ENCODE measurements at places on chromosomes 16 and 17.

GRCh38 chr17:76369379-76369778 lies 15.0 kb upstream of the SPHK1 start:
- no peak for DNase-seq

- DNase-seq = no peak
Observed at GRCh38 chr17:20706751-20707373, 127.3 kb downstream of the CDRT15L2 start.

DNA sequence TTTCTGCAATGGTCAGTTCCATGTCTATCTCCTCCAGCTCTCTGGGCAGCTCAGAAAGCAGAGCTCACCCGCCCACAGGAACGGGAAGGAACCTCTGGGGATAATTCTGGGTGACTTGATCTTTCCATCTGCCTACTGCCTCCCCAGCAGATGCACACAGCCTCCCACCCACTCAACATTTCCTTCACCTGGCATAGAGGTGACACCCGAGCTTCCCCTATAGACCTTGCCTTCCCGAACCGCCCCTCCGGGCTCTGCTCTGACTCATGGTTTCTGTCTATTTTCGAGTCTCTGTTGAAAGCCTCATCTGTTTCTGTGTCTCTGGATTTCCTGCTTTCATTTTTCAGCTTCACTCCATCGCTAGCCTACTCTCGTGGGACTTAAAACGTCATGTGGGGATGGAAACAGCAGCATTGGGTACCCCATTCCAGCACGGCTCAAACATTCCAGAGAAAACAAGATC lies 11.4 kb downstream of the GGA3 start:
- no peak for DNase-seq

GRCh38 chr16:9151597-9151996 lies 60.2 kb downstream of the HAPSTR1 start:
- DNase-seq = no peak

DNA sequence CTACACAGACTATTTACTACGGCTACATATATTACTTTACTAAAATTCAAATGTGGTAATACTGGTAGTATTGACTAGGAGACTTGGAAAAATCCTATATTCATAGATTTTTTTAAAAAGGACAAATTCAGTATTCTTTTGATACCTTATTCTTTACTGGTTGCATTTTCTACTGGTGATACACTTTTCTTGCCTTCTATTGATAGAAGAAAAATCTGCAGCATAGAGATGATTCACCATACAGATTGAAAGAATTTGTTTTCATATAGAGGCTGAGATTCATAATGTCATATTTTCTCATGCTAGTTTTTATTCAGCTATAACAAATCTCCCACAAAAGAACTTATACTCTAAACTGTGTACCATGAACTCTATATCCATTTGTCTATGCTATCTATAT lies 195.4 kb upstream of the C17orf78 start:
- DNase-seq = no peak

- DNase-seq = no peak
Observed at GRCh38 chr16:53457670-53458069, 23.4 kb downstream of the RBL2 start.

- no peak for DNase-seq
Observed at GRCh38 chr17:27816946-27817345, 16.6 kb upstream of the NOS2 start.

GRCh38 chr17:73616120-73616872 lies 27.9 kb downstream of the SDK2 start:
- DNase-seq = no peak

- DNase-seq = no peak
Observed at GRCh38 chr17:7855660-7856010, 769 bp downstream of the TMEM88 start.

GRCh38 chr17:14737984-14738651 lies 437.2 kb downstream of the HS3ST3B1 start:
- DNase-seq = no peak

DNA sequence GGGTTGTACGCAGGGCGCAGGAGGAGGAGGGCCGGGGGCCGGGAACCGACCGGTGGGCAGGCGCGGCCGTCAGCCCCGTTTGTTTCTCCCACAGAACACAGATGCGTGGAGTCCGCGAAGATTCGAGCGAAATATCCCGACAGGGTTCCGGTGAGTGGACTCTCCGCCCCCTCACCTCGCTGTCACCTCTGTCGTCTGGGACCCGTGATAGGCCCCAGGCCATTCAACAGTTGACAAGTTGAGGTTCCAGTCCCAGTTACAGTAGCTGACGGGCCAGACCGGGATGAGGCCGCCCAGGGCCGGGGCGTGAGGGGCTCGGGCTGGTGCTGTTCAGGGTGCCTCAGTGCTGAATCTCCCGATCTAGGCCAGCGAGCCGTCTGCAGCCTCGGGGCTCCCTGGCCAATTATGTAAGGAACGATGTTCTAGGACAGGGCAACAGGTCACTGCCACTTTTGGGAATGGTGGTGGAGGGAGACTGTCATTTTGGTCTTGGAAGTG lies 628 bp downstream of the GABARAPL2 start:
- DNase-seq = no peak

DNA sequence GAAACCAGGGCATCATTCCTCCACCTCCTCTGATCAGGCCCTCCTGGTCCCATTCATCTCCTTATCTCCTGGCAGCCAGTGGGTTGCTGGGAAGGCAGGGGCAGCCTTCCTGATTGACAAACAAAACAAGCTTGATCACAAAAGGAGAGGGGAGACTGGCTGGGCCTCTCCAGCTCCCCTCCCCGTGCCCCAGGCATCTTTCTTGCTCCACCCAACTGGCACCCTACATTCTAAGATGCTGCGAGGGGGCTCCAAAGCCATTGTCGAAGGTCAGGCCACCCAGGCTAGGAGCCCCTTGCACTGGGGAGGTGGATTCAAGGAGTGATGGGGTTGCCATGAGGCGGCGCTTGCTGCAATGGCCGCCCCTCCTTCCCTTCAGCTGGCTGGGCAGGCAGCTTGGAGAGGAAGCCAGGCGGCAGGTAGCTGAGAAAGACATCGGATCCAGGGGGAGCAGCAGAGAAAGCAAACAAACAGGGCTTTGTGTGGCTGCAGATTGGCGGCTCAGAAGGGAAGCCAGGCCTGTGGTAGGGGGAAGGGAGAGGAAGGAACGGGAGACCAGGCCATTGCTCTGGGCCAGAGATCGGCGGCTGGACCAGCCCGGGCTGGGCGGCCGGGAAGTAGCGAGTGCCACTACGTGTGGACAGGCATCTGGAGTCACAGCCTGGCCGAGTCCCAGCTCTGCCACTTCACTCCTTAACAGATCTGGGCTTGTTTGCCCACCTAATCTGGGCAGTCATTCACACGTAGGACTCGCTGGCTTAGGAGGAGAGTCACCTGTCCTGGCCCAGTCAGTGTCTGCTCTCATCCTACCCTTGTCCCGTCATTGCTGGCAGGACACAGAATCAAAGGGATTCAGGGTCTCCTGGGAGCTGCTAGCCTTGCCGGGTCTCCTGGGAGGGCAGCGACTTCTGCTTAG lies 12.3 kb downstream of the RAI1 start:
- no peak for DNase-seq

DNA sequence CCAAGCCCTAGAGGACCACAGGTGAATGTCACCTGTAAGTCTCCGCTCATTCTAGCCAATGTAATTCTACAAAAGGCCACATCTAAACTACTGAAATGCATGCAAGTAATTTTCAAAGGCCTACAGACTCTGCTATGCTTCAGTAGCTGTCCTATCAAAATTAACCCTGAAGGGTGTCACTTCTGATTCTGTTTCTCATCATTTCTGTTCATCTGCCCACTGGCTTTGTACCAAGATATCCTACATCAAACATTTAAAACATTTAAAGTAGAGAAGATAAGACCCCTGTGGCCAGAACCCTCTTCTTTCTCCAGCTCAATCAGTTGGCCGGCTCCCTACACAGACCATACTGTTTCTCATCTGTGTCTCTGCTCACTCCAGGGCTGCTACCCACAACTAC lies 21.5 kb downstream of the PHF12 start:
- DNase-seq = no peak

- no peak for DNase-seq
Observed at GRCh38 chr16:20867585-20867984, 32.6 kb downstream of the DCUN1D3 start.

- DNase-seq = peak; percentile 46
Observed at GRCh38 chr17:69597898-69598692, 183.6 kb downstream of the MAP2K6 start.

- DNase-seq = no peak
Observed at GRCh38 chr16:7765079-7765550, 432.5 kb downstream of the RBFOX1 start.

DNA sequence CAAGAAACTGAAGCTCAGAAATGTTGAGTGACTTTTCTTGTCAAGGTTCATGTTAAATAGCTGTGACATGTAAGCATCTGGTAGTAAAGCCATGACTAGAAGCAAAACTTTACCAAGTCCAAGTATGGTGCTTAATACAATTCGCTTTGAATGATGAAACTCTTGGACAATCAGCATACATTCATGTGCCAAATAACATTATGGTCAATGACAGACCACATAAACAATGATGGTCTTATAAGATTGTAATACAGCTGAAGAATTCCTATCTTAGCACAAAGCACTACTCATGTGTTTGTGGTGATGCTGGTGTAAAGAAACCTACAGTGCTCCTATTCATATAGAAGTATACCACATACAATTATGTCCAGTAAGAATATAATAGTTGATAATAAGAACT lies 97.1 kb upstream of the RPRML start:
- no peak for DNase-seq

DNA sequence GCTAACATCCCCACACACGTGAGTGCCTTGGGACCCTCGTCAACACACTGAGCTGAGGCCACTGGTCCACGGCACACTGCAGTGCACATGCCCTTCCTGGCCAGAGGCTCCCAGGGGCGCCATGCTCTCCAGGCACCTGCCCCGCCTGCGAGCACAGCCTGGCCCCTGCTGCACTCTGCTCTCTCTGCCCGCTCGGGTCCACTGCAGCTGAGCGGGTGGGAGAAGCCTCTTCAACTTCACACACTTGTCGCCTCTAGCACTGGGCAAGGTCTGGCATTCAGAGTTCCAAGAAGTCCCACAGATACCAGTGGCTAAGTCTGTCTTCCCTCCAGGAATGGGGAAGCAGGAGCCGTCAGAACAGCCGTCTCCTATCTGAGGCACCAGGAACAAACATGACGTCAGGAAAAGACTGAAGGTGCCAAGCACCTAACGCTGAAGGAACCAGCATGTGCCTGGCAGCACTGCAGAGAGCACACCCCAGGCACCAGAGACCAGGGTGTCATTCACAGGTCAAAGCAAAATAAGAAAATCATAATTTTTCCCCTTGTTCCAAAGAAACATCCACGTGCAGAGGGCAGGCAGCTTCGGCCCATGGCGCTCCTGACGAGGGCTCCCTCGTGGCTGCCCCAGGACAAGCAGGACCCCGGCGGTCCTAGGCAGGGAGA lies 82.9 kb downstream of the ZNF778 start:
- DNase-seq = no peak

GRCh38 chr17:51629232-51629631 lies 368.9 kb downstream of the UTP18 start:
- no peak for DNase-seq

- no peak for DNase-seq
Observed at GRCh38 chr17:45363498-45363897, 46.7 kb upstream of the MAP3K14 start.

DNA sequence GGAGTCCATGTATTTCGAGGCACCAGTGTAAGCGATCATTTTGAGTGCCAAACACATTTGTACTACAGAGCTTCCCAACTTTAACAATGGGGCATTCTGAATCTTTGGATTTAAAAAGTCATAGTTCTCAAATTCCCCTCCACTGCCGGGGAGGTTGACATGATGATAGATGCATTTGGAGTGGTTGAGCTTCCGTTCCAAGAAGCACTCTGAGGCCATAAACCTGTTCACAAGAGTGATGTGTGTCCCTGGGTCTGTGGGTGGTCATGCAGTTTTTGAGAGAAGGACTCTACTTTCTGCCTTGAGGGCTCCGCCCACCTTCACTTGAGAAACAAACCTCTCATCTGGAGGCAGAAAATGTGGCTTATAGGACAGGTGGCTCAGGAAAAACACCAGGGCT lies 43.7 kb downstream of the IRX5 start:
- DNase-seq = no peak

DNA sequence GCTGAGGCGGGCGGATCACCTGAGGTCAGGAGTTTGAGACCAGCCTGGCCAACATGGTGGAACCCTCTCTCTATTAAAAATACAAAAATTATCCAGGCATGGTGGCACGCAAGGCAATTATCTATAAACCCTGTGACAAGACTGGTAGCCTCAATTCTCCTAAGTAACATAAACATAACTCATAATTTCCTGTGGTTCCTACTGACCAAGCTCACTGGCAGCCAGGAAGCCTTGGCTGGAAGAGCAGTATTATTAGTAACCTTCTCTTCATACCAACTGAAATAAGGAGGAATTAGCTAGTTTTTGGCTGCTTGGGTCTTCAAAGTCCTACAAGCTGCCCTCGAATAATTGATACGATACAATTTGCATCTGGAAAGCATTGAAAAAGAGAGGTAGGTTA lies 31.6 kb upstream of the LRRC37A3 start:
- peak; percentile 35 for DNase-seq

GRCh38 chr17:18156976-18157280 lies 26.7 kb upstream of the ALKBH5 start:
- no peak for DNase-seq

- no peak for DNase-seq
Observed at GRCh38 chr17:604765-605164, 109.9 kb downstream of the VPS53 start.

- no peak for DNase-seq
Observed at GRCh38 chr16:19102187-19102872, 11.4 kb upstream of the ITPRIPL2 start.

DNA sequence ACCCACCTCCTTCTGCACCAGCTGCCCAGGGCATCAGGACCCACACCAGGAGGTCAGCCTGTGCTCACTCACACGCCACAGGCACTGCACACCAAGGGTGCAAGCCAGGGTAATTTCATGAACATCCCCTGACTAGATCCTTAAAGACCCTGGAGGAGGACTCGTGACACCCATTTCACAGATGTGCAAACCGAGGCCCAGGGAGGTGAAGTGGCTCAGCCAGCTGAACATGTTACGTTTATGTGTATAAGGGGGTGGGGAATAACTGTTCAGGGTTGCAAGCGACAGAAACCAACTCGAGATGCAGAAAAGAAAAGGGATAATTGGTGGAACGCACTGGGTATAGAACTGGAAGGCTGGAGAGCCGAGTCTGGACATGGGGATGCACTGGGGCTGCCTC lies 138.1 kb upstream of the FOXF1 start:
- DNase-seq = no peak

GRCh38 chr17:56913867-56914580 lies at the start of gene TRIM25:
Gene TRIM25 (minus strand): TSS chr17:56914049. CDS start chr17:56913988, 61 bp downstream.
- peak; percentile 61 for DNase-seq

GRCh38 chr17:67557921-67558320 lies 159.8 kb upstream of the NOL11 start:
- DNase-seq = no peak

- no peak for DNase-seq
Observed at GRCh38 chr17:74049967-74050458, 153.5 kb upstream of the RPL38 start.

All from pulmonary artery endothelial cell (primary cell).